Kidney (tissue), 22 donors: ENCODE measurements at places on chromosomes 12 and 14. TPM values are rescaled to one million over a fixed set of nuclear protein-coding genes. Genes with fewer than 3 reads are reported as not detected.
A peak's percentile ranks its signal among the peaks of the same experiment; 100 is the strongest.

Gene TMTC1
- polyA plus RNA-seq, result 10.9 TPM

Gene GPR84
- not detected for polyA plus RNA-seq

Gene LPAR5
- 0.97 TPM for polyA plus RNA-seq

Gene NGB
- polyA plus RNA-seq, result not detected

Gene CLEC7A
- 0.43 TPM for polyA plus RNA-seq

Gene TMEM132D
- polyA plus RNA-seq, result not detected

Gene FAM222A
- polyA plus RNA-seq, result 12.5 TPM

Gene CD63
- polyA plus RNA-seq, result 1,381 TPM

Gene MLEC
- polyA plus RNA-seq, result 60.3 TPM

Gene EIF2S3B
- not detected for polyA plus RNA-seq

Gene ZNF605
- polyA plus RNA-seq, result 5.0 TPM

Gene M6PR
- polyA plus RNA-seq, result 84.7 TPM

Gene SERPINA3
- polyA plus RNA-seq, result 786 TPM

Gene ERG28
- 34.8 TPM for polyA plus RNA-seq

Gene ACSM4
- polyA plus RNA-seq, result not detected

Gene TMPRSS12
- not detected for polyA plus RNA-seq

GRCh38 chr12:31861360-31861759 is 97.9 kb upstream of the RESF1 start:
- DNase-seq, result no peak

GRCh38 chr14:38197001-38197783 is 10.5 kb upstream of the SSTR1 start:
- no peak for DNase-seq

GRCh38 chr14:71166180-71166837 is 259.1 kb downstream of the PCNX1 start:
- no peak for DNase-seq

GRCh38 chr12:848882-849527 is 96.6 kb downstream of the WNK1 start:
- no peak for DNase-seq

GRCh38 chr12:52517888-52518287 is 2.3 kb downstream of the KRT5 start:
- DNase-seq, result peak; percentile 5

- DNase-seq, result no peak
Measured at GRCh38 chr12:124477107-124477915, 90.1 kb downstream of the NCOR2 start.

- DNase-seq, result no peak
Measured at GRCh38 chr12:116138781-116139180, 138.7 kb downstream of the MED13L start.

GRCh38 chr14:72644758-72645489 is 249.0 kb downstream of the DPF3 start:
- no peak for DNase-seq

DNA sequence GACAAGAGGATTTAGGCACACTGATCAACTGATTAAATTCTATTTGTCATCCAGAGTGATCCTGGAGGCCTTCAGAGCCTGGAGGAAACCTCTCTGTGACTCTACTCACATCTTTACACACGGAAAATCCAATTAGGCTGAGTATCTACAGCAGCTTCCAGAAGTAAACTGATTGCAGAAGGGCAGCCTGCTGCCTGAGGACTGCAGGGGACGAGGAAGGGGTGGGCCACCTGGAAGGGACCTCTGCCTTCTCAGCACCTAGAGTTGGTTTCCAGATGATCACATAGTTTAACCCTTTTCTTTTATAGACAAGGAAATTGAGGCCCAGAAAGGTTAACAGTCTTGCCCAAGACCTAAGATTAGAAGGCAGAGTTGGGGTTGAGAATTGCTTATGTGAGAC is 206.1 kb downstream of the DAD1 start:
- DNase-seq, result no peak

DNA sequence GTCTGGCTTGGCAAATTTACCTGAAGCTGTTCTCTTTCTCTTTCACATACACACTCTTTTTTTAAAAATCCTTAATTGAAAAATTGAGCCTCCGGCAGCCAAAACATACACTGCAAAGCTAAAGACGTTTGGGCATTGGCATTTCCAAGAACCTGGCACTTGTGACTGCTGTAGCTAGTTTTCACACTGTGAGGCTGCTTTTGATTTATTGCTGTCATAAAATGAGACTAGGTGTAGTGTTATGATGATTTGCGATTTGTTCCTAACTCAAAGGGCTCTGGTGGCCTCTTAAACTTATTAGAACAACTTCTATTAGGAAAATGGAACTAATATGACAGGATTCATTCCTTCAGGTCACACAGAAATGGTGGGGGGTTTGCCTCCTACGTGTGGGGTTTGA is 377.1 kb upstream of the FAR2 start:
- no peak for DNase-seq

GRCh38 chr12:3726456-3726855 is 26.5 kb downstream of the CRACR2A start:
- DNase-seq, result peak; percentile 31

DNA sequence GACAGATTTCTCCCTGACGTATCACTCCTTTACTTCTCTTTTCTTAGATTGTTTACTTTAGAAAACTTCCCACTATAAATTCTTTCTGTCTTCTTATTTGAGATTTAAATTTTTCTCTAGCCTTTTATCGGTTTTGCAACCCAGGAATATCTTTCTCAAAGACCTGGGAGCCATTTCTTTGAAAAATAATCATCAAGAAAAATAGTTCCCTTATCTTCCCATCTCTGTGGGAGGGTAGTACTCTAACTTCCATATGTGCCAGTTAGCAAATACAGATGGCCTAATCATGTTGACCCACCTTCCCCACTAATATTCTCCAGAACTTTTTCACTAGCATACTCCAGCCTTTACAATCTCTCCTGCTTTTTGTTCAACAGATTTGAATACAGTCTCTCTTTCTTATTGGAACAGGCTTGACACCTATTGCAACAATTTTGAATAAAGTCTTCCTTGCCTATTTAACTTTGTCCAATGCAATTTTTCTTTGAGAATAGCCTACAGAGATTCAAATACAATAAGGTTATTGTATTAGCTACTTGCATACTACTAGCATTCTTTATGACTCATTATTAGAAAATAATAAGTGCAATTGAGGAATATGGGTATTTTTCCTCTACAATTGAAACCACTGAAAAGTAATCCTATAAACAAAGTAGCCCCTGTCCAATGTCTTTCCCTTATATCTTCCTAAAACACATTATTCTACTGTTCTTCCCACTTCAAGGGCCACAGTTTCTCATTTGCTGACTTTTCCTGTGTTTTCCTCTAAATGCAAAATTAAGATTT is 27.4 kb upstream of the KLRB1 start:
- DNase-seq, result no peak

DNA sequence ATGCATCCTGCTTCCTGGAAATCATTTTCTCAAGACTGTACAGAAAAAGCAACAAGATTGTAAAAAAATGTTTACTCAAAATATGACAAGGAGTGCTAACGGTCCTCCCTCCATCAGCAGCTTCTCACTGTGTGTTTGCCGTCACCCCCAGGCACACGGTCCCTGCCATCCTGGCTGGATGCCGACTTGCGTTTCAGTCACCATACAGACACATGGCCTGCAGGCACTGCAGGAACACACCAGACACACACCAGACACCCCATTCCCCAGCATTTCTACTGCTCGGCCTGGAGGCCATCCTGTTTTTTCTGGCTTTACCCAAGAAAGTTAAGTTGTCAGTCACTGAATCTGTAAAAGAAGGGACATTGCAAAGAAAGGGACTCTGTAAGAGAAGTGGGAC is 10.8 kb downstream of the KCNK10 start:
- DNase-seq, result no peak

DNA sequence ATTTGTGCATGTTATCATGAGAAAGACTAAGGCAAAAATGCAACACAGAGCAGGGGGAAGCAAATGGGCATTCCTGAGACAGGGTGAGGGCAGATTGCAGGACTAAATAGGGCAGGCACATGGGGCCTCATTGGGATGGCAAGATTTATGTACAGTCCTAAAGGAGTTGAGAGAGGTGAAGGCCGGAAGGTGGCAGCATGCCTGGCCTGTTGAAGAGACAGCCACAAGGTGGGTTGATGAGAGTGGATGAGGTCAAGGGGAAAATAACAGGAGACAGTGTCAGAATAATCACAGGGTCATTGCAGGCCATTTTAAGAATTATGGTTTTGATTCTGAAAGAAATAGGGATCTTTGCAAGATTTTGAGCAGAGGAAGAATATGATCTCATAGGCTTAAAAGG is 21.0 kb downstream of the PAH start:
- DNase-seq, result no peak

GRCh38 chr12:105677672-105678071 is 347.2 kb downstream of the C12orf75 start:
- no peak for DNase-seq

DNA sequence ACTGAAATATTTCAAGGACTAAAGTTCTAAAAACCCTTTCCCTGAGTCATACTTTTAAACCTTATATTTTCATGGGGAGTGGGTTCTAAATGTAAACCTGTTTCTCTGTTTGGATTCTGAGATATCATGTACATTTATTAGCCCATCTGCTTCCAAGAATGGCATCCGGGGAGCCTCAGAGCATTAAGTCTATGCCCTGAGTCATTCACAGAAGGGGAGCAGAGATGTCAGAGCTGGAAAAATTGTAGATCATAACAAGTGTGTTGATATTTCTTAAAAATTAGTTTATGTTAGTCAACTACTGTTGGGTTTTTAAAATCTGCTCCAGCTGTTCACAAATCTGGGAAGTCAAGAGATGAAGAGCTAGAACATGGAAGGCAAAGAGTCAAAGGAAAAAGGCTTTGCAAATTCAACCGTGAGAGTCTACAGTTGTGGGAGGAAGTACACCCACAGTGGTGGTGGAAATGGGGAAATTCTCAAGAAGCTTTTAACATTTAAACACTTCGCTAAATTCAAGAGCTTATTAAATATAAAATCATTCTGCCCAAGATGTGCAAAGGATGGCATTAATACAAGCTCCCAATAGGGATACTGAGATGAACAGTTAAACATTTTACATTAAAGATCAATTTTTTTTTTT is 70.5 kb upstream of the FLRT2 start:
- no peak for DNase-seq

DNA sequence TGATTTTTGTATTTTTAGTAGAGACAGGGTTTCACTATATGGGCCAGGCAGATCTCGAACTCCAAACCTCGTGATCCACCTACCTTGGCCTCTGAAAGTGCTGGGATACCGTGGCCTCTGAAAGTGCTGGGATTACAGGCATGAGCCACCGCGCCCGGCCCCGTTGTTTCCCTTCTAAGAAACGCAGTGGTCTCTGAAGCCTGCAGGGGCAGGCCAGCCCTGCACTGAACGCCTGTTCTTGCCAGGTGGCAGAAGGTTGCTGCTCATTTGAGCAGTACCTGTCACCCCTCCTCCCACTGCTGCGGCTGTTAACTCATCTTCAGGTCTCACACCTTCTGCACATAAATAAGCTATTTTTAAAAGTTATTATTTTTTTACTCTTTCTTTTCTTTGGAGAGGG is 24.3 kb downstream of the GPRC5A start:
- no peak for DNase-seq

DNA sequence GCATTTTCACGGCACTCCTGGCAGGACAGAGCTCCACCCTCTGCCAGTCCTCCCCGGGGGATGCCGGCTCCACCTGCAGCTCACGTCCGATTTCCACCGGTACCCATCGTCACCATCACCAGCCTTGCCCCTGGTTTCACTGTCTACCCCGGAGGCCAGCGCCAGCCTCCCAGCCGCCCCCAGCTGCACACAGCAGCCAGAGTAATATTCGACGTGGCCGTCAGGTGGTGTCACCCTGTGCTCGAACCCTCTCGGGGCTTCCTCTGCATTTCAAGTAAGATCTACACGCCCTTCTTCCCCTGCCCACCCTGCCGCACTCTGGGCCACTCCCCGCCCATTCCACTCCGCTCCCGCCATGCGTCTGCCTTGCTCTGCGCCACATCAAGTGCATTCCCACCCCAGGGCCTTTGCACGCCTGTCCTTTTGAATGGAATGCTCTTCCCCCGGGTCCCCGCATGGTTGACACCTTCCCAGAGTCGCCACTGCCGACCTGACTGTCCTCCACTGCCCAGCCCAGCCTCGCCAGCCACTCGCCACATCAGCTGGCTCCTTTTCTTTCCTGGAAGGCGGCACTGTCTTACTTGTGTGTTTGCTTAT is 80.3 kb downstream of the ADGRD1 start:
- no peak for DNase-seq

GRCh38 chr12:91866566-91866965 is 279.1 kb downstream of the BTG1 start:
- DNase-seq, result no peak

DNA sequence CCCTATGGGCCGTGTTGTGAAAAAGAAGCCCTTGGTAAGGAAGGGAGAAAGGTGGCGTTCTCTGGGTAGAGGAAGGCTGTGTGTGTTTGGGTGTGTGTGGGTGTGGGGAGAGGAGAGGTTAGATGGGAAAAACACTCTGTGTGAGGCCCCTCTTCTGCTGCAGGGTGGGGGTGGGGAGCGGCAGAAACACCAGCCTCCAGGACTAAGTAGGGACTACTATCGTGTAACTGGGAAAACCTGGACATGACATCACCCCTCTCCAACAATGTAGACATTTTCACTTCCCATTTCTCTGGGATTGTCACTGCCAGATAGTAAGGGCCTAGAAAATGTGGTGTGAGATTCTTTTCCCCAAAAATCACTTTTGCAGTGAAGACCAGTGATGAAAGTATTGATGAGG is 205.0 kb downstream of the NTF3 start:
- no peak for DNase-seq

- DNase-seq, result no peak
Measured at GRCh38 chr14:24439830-24440605, 2.6 kb downstream of the SDR39U1 start.

- no peak for DNase-seq
Measured at GRCh38 chr12:3792623-3793288, 39.8 kb upstream of the CRACR2A start.

GRCh38 chr12:18723752-18724151 is 14.1 kb downstream of the PLCZ1 start:
- no peak for DNase-seq

- no peak for DNase-seq
Measured at GRCh38 chr12:14994610-14995009, 21.8 kb downstream of the PDE6H start.

- DNase-seq, result no peak
Measured at GRCh38 chr12:4615667-4616066, 33.2 kb downstream of the AKAP3 start.

- no peak for DNase-seq
Measured at GRCh38 chr14:88023658-88024187, 18.8 kb downstream of the GPR65 start.

DNA sequence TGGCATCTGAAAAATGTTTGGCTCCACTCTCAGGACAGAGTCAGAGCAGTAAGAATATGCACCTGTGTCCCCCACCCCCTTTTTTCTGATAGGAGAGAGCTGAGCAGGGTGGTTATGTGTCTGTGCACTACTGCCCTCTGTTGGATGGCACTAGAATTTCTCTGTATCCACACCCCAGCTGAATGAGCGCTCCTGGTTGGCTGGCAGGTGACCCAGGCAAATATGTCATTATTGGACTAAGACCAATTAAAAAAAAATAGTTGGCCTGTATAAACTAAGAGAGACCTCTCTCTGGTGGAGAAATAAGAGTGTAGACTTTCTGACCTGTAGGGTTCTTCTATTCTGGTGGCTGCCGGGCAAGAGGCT is 107.0 kb downstream of the PTCSC3 start:
- peak; percentile 61 for DNase-seq
